Activated CD4-positive, alpha-beta T cell treated with anti-CD3 and anti-CD28 coated beads for 36 hours (primary cell): ENCODE measurements at places on chromosomes 7 and 10.

DNA sequence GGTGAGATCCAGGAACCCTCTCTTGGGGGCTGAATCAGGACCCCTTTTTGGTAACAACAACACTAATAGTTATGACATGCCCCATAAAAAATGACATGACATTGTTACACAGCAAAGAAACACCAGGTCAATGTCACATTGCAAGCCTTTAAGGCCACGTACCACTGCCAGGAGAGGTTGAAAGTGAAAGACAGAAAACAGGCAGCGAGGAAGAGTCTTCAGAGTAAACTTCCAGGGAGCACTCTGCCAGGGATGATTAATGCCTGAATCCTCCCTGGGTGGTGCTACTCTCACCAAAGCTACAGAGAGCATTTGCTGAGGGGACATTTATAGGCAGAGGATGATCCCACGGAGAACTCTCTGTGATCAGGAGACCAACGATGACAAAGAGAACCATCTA is 551.6 kb downstream of the CALN1 start:
- no peak for DNase-seq

GRCh38 chr7:129804890-129805719 is 147.7 kb downstream of the UBE2H start:
- no peak for DNase-seq

GRCh38 chr7:136953386-136953785 is 84.9 kb downstream of the CHRM2 start:
- no peak for DNase-seq

- DNase-seq: no peak
These were observed 14.8 kb upstream of the ZMIZ2 start for GRCh38 chr7:44733708-44734481.

DNA sequence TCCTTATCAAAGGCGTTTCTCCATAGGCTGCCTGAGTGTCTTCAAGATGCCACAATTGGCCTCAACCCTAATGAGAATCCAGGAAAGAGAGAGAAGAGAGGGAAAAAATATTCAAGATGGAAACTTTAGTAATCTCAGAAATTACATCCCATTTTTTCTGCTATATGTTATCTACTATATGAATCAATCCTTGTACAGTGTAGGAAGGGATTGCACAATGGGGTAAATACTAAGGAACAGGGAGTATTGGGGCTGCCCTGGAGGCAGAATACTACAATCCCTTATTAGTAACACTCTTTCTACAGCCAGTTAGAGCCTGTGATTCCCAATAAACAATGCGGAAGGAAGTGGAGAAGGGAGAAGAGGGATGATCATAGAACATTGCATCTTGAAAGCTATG is 27.9 kb downstream of the TFPI2 start:
- DNase-seq: no peak

DNA sequence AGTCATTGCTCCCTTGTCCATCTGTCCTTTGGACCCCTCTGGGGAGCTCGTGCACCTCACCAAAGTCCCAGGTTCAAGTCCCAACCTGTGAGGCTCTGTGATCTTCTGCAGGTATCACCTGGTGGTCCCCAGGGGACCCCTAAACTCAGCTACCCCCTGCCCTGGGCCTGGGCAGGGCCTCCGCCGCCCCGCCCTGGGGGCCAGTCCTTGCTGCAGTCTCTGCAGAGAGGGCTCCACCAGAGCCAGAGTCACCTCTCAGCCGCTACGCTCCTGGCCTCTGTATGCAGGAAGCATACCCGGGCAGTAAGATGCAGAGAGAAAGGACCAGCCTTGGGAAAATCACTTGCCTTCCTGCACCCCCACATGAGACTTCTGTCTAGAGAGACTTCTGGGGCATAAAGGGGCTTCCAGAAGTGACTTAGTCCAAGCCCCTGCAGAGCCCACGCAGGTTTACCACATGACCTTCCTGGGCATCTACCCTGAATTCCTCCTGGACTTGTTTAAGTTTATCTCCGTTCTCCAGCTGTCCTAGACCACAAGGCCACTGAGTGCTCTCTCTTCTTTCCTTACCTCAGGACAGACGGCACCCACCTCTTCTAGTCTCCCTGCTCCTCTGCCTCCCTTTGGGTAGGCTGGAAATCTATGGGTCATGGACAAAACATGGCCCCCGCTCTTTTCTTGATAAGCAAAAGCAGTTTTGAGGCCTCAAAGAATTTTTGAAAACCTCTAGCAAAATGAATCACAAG is 21.2 kb downstream of the CALML5 start:
- no peak for DNase-seq

- DNase-seq: no peak
These were observed 69.0 kb downstream of the AHR start for GRCh38 chr7:17367502-17367901.
